ENCODE measurements at places on chromosomes 6 and 20.

- no peak for DNase-seq
These were observed 44.9 kb downstream of the SNAI1 start for GRCh38 chr20:50027611-50028105.

GRCh38 chr20:24773751-24774201, 175.3 kb upstream of the CST7 start:
- DNase-seq, result no peak

DNA sequence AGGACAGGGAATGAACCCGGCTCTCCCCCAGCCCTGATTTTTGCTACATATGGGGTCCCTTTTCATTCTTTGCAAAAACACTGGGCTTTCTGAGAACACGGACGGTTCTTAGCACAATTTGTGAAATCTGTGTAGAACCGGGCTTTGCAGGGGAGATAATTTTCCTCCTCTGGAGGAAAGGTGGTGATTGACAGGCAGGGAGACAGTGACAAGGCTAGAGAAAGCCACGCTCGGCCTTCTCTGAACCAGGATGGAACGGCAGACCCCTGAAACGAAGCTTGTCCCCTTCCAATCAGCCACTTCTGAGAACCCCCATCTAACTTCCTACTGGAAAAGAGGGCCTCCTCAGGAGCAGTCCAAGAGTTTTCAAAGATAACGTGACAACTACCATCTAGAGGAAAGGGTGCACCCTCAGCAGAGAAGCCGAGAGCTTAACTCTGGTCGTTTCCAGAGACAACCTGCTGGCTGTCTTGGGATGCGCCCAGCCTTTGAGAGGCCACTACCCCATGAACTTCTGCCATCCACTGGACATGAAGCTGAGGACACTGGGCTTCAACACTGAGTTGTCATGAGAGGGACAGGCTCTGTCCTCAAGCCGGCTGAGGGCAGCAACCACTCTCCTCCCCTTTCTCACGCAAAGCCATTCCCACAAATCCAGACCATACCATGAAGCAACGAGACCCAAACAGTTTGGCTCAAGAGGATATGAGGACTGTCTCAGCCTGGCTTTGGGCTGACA, 28.8 kb upstream of the ZBP1 start:
- DNase-seq, result no peak

DNA sequence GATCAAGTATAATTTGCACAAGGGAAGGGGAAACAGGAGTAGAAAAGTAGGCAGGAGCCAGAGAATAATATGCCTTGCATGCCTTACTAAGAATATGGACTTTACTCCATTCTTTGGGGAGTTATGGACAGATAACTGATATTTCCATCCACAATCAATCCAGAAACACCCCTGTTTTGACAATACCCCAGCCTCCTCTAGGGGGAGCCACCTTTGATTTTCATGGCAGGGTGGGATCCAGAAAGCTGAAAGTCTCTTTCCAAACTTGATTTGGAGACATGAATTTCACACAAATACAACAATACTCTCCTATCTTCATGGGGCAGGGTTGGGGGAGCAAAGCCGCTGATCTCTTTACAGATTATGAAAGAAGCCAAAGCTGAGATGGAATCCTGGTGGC, 404.1 kb downstream of the FOXA2 start:
- no peak for DNase-seq

GRCh38 chr20:2254333-2254732, 41.5 kb upstream of the TGM3 start:
- DNase-seq, result no peak

DNA sequence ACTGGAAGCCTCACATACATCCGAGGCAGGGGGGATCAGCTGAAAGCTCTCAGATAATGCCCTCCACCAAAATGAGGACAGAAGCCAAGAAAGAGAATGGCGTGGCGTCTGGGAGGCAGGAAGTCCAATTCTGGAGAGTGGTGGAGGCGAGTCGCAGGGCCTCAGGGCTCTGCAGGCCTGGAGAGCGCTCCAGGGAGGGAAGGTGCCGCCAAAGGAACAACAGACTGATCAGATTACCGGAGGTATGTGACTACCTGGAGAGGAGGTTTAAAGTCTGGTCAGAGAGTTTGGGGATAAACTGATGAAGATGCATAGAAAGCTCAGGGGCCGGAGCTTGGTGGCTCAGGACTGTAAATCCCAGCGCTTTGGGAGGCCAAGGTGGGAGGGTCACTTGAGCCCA, 11.2 kb upstream of the IP6K3 start:
- DNase-seq, result no peak

GRCh38 chr20:13283869-13284829, 63.1 kb downstream of the ISM1 start:
- DNase-seq, result no peak

GRCh38 chr6:163189609-163190008, 224.9 kb upstream of the QKI start:
- DNase-seq, result no peak

DNA sequence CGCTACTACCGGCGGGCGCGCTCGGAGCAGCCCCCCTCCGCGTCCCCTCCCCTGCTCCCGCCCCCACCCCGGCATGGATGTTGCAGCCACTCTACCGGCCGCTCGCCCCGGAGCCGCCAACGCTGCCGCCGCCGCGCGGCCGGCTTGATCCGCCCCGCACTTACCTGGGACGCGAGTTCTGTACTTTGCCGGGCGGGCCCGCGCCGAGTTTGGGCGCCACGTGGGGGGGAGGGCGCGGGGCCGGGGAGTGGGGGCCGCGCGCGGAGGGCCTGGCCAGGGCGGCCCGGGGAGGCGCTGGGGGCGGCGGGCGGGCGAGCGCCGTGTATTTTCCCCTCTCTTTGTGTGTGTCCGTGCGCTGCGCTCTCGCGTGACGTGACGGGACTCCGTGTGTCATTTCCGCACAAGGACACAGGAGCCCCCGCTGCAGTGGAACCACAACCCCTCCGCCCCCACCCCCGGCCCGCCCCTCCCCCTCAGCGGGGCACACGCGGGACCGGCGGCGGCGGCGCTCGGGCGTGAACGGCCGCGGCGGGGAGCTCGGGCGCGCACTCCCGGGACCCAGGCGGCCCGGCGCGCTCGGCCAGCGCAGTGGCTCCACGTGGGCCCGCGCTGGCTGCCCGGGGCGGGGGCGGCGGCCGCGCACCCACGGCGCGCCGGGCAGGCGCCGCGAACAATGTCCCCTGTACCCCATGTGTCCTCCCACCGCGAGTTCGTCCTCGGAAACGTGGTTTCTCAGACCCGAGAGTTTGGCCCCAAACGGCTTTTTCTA, at the start of gene BEND3:
TSS of gene BEND3 (minus strand) at position 590 of the 769 bp plus-strand sequence. CDS start 16,230 bp downstream, outside the sequence.
- peak; percentile 59 for DNase-seq

- DNase-seq, result no peak
These were observed 265.0 kb upstream of the MARCKS start for GRCh38 chr6:113591896-113592827.

GRCh38 chr6:35299674-35300073, 2.1 kb downstream of the DEF6 start:
- DNase-seq, result peak; percentile 62

DNA sequence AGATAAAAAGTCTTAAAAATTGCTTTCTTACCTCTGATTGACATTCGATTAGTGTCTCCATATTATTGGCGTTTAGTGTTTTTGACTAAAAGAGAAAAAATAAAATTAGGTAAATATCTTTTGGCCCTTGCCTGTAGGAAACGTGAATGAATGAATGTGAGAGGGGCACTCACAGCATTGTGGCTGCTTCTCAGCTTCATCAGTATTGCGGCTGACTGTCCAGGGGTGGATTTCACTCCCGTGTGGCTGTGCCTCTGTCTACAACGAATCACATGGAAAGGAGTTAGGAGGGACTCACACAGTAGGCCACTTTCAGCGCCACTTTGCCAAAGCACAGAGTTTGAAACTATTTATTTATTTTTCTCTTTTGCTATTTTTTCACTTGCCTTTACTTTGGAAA, 844 bp downstream of the TAGAP start:
- peak; percentile 54 for DNase-seq

GRCh38 chr6:39416728-39417127, 94.2 kb upstream of the KCNK16 start:
- DNase-seq, result no peak

DNA sequence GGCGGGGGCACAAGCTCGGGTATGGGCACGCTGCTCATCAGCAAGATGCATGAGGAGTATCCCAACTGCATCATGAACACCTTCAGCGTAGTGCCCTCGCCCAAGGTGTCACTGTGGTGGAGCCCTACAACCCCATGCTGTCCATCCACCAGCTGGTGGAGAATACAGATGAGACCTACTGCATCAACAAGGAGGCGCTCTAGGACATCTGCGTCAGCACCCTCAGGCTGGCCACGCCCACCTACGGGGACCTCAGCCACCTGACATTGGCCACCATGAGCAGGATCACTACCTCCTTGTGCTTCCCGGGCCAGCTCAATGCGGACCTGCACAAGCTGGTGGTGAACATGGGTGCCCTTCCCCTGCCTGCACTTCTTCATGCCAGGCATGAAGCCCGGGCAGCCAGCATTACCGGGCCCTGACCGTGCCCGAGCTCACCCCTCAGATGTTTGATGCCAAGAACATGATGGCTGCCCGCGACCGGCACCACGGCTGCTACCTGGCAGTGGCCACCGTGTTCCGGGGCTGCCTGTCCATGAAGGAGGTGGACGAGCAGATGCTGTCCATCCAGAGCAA, 12.8 kb downstream of the GABRR2 start:
- DNase-seq, result no peak

DNA sequence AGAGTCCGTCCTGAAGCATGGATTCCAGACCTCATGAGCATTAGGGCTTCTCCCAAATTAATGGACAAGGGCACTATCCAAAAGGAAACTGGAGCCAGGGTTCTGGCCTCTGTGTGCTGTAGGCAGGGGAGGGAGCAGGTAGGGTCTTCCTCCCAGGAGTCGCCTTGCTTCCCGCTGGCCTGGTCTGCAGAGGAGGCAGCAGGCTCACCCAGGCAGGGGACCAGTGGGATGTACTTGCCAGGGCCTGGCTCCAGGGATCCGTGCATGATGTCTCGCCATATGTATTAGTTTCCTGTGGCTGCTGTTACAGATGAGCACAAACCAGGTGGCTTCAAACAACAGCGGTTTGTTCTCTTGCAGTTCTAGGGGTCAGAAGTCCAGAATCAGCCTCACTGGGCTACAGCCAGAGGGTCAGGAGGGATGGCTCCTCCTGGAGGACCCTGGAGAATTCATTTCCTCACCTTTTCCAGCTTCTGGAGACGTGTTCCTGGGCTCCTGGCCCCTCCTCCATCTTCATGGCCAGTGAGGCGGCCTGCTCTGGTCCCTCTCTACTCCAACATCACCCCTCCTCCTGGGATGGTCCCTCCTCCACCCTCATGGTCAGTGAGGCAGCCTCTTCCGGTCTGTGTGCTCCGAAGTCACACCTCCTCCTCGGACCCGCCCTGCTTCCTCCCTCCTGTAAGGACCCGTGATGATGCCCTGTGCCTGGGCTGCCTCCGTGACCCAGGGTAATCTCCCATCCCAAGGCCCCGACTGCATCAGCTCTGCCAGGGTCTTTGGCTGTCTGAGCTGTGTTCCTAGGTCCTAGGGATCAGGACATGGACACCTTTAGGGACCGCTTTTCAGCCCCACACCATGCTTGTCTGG, 329.1 kb downstream of the CDH4 start:
- no peak for DNase-seq

DNA sequence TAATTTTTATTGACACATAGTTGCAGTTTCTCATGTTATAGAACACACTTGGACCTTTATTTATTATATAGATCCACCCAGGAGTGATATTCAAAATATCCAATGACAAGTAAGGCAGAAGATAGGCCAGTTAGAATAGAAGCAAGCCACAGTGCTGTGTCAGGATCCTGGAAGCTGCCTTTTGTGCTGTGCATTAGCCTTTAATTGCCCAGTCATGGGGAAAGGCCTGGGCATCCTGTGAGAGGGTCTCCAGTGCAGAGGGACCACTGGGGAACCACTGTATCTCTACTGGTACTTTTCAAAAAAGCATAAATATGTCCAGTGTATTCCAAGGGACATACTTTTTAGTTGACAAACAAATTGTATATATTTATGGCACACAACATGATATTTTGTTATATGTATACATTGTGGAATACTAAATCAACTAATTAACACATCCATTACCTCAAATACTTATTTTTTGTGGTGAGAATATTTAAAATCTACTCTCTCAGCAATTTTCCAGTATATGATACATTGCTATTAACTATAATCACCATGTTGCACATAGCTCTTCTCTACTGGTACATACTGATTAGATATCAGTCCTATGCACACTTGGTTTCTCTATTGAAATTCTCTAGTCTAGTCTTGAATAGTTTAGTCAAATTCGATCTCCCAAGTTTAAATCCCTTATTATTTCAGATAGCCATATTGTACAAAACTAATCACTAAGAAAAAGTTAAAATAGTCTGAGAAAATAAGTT, 59.5 kb downstream of the CDC40 start:
- no peak for DNase-seq

DNA sequence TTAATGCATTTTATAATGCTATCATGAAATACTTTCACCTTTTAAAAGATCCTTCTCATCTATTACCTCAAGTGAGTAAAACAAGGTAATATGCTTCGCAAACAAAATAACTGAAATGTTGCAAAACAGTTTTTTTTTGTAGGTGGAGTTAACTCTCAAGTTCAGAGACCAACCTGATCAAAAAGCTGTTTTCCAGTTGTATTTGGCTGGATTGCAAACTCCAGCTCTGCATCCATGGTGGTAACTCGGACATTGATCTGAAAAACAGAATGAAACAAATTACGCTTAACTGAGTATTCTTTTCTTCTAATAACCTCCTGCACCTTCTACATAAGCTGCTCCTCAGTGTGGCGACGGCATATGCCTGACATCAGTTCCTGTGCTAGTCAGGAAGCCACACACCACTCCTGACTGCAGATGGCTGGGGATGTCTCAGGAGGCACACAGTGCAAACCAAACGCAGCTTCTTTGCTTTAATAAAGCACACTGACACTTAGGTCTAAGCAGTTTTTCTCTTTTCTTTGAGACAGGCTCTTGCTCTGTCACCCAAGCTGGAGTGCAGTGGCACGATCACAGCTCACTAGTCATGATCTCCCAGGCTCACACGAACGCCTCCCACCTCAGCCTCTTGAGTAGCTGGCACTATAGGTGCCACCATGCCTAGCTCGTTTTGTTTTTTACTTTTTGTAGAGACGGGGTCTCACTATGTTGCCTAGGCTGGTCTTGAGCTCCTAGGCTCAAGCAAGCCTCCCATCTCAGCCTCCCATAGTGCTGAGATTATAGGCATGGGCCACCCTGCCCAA, 29.9 kb downstream of the EZR start:
- peak; percentile 69 for DNase-seq

DNA sequence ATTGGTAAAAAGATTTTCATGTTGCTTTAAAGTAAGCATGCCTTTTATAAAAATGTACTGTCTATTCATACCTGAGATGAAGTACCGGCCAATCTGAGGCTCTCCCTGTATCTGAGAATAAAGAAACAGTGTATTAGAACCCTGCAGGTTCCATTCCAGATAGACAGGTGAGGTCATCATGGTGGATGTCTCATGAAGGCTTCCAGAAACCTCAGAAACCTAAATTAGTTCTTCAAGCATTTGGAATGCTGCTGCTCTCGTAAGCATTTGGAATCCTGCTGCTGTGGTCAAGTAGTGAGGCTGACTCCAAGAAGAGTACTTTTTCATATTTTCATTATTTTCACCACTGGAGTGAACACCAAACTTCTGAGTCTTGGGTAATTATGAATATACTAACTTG, 642.3 kb downstream of the MAFB start:
- DNase-seq, result no peak

- DNase-seq, result no peak
These were observed 538.7 kb upstream of the CDH4 start for GRCh38 chr20:60713396-60713795.
